ENCODE measurements at places on chromosomes 6 and 20.

DNA sequence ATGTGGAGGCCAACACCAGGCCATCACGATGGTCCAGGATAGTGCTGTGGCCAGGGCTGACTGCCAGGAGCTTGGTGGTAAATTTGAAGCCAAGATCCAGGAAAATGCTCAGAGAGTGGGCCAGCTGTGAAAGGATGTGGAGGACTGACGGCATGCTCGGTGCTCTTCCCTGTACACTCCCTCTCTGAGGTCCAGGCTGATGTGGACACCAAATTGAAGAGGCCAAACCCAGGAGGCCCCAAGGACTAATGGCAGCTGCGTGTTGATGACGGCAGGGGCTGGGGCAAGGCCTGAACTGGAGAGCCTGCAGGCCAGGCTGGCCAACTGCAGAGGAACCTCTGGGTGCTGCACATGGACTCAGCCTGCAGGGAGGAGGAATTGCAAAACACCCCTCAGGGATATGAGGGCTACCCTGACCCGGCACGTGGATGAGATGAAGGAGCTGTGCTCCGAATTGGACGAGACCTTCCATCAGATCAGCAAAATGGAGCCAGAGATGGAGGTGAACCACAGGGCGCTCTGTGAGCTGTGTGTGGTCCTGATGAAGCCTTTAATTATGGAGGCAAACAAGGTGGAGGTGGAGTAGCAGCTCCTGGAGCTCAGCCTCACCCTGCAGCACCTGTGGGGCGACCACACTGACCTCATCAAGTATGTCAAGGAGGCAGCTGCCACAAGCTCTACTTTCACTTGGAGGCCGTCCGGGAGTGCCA is 6.9 kb upstream of the RAET1E start:
- DNase-seq: no peak

GRCh38 chr6:117783279-117783678 is 108.0 kb downstream of the NUS1 start:
- DNase-seq: no peak

GRCh38 chr6:148805777-148806176 is 58.9 kb downstream of the UST start:
- DNase-seq: no peak

- no peak for DNase-seq
Observed at GRCh38 chr6:64415926-64416325, 780.3 kb downstream of the PHF3 start.

DNA sequence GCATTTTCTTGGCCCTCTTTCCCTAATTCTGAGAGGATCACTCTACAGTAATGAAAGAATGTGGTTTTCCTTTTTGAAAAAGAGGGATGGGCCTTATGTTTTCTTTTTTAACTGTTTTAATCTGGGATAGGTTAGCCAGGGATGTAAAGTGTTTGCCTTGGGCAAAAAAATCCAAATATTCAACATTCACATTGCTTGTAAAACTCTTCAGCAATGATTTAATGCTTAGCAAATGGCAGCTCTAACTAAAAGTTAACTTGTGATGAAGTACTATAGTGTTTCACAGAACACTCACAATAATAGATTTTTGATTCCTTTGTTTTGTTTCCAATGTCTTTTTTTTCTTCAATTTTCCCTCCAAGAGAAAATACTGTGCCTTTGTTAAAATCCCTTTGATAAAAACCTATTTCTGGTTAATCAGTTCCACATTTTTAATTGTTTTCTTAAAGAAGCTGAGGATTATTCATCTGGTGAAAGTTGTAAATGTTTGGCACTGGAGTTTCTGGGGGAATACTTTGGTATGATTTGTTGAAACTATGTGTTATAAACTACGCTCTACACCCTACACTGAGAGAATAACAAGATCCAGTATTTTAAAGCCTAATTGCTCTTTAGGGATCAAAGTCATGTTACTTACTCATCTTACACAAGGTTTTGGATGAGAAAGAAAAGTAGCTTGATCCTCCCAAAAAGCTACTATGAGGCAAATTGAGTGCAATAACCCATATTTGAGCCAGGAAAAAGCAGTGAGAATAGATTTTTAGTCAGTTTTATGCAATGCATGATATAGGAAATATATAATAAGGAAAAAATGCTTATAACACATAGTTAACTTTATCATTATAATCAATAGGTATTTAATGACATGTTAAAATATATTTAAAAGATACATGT is 335.8 kb downstream of the EPHA7 start:
- DNase-seq: no peak

- no peak for DNase-seq
Observed at GRCh38 chr6:159436581-159436980, 256.5 kb downstream of the SOD2 start.

DNA sequence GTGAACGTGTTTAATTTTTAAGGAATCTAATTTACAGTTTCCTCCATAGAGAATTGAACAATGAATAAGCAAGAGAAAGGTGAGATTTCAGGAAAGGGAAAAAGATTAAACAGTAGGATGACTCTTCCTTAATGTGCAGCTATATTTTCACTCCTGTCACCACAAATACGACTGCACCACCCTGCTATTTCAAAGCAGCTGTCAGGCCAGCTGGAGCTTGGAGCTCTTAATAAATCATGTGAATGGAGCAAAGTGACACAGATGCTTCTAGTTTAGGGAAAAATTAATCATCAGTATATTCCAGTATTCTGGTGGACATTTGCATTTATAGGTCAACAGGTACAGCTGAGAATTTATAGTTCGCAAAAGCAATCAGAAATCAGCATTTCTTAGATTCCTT is 56.5 kb upstream of the PKIB start:
- DNase-seq: no peak

DNA sequence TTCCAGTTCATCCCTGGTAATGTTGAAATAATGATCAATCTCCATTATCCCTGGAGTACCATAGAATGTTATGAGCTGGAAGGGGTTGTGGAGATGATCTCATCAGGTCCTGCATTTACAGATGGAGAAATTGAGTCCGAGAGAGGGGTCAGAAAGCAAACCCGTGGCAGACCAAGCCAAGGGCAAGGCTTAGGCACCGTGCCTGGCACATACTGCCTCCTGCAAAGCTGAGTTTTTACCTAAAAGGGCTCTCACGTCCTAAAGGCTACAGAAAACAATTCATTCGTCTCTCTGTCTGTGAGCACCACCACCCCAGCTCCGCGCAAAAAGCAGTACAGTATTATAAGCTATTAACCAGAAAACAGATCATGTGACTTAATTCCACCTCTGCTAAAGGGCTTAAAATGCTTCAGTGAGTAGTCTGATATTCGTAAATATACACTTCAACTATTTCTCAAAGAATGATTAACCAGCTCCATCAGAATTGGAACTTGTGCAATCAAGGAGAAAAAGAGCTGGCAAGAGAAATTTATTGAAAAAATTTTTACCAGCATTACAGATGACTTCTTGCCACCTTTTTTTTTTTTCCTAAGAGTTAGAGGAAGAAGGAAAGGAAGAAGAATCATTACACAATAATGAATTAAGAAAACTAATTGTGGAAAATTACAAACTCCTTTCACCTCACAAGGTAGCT is 3.4 kb upstream of the PARD6B start:
- DNase-seq: no peak

DNA sequence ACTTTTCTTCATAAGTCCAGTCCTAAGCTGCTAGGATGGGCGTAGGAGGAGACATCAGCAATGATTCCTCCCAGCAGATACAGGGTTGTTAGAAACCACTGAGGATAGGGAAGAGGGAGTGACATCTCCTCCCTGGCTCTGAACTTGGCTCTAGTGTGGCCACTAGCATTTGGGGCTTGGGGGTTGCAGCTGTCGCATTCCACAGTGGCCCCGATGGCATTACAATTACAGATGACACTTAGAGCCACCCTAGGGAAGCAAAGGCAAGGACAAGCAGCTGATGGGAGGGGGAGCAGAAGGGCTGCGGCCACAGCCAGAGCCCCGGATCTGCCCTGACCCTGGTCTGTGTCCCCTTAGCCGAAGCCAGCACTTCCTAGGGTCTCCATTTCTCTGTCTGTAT is 9.5 kb upstream of the CDKN1A start:
- DNase-seq: no peak

- no peak for DNase-seq
Observed at GRCh38 chr6:76942203-76942966, 520.9 kb downstream of the HTR1B start.

- peak; percentile 61 for DNase-seq
Observed at GRCh38 chr6:3732345-3733141, 19.0 kb downstream of the PXDC1 start.

- DNase-seq: no peak
Observed at GRCh38 chr20:50484271-50484976, 25.8 kb upstream of the PTPN1 start.

- no peak for DNase-seq
Observed at GRCh38 chr6:33748841-33749240, 2.1 kb upstream of the IP6K3 start.

DNA sequence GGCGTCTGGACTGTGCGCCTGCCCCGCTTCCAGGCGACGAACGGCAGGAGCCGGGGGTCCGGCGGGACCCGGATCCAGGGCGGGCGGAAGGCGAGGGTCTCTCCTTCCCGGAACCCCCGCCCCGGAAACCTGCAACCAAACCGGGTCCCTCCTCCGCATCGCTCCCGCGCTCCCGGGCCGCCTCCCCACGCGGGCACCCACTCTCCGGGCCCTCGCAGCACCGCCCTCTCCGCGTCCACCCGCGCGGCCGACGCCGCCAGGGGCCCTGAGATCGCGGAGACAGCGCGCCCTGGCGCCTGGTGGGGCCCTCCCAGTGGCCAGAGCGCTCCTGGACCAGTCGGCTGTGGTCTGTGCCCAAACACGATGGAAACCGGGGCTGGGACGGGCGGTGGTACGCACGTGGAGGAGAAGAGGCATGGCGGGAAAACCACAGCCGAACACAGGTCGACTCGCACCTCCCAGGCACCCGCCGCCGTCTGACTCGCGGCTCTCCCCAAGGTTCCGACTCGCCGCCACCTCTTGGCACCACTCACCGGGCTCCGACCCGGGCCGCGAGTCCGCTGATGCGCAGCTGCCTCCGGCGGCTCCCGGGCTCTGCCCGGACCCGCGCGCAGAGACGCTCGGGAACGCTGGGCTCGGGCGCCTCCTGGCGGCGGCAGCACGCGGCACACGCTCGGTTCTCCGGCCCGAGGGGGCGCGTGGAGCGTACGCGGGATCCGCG is 7.9 kb downstream of the NKX2-2 start:
- DNase-seq: peak; percentile 41

- no peak for DNase-seq
Observed at GRCh38 chr6:106398621-106399020, 38.1 kb downstream of the CRYBG1 start.

DNA sequence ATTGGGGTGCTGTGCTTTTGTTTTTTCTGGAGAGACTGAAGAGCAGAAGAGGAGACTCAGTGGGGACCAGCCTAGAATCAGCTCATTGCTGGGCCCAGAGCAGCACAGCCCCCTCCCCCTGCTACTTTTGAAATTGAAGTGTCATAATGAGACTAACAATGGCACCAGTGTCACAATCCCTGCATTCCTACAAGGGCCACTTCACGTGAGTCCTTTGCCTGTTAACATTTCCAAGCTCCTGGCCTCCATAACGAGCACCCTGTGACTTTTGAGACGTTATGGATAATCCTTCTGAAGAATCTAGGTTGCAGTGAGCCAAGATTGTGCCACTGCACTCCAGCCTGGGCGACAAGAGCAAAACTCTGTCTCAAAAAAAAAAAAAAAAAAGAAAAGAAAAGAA is 41.7 kb downstream of the CNBD2 start:
- no peak for DNase-seq

DNA sequence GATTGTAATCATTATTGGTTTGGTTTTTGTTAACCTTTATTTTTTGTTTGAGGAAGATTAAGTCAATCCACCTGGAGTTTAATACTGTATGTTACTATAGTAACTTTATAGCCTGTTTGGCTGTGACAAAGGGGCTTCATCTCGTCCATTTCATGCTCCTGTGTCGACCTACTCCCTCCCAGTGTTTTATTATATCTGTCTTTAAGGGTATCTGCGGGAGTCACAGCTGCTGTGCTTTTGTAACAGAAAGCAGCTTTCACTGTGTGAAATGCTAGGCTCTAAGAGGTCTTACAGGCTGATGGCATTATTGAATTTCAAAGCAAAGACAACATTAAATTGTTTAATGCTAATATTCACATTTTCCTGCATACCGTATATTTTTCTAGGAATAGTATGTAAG is 698.0 kb upstream of the POU3F2 start:
- DNase-seq: no peak

DNA sequence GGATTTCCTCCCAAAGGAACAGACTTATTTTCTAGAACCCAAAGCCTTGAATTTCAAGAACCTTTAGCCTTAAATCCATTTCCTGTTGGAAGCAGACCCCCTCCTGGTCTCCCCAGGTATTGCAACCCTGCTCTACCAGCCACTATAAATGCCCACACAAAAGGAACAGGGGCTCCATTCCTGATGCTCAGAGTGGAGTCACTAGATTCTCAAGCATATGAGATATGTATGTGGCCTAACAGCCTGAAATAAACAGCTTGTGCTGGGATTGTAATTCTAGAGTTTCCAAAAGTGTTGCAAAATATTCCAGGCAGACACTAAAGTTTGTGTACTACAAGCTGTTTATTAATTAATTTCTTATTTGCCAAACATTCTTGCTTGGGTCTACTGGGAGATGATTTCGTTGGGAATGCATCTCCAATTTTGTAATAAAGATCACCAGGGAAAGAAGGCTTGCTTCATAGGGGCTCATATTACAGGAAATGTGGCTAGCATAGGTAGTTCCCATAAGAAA is 44.8 kb downstream of the RIPOR3 start:
- DNase-seq: no peak

GRCh38 chr6:129812145-129812777 is 48.9 kb downstream of the TMEM244 start:
- DNase-seq: no peak

- no peak for DNase-seq
Observed at GRCh38 chr6:32371229-32371628, 474 bp downstream of the TSBP1 start.

GRCh38 chr6:26276841-26277648 is 88.0 kb upstream of the BTN3A2 start:
- no peak for DNase-seq

DNA sequence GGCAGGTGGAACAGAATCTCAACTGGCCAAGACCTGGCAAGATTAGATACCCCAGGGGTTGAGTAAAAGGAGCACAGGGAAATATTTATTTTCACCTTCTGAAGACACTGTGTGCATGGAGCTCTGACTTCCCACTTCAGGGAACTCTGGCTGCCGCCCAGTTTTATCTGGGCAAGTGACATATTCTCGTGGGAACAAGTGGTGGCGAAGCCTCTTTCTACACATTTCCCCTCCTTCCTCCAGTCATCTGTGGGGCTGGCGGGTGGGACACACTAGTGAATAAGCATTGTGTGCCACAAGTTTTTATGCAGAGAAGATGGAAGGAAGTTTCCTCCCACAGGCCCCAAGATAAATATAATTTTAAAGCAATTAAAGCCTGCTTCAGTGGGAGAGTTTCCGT is 23.6 kb downstream of the NSFL1C start:
- no peak for DNase-seq

GRCh38 chr6:148814082-148814790 is 67.4 kb downstream of the UST start:
- DNase-seq: no peak

DNA sequence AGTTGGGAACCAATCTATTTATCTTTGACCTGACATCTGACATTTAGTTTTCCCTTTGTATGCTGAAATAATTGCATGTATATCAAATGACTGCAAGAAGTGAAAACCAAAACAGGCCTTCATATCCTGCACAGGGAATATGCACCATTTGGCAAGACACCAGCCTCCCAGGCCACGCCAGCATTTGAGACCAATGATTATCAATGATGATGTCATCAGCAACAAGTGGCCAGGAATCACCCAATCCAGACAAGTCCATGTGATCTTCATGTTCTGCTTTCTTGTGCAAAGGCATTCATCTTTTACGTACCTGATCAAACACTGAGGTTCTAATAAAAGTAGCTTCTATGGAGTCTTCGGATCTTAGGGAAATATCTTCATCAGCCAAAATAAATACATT is 107.4 kb upstream of the TENT5A start:
- no peak for DNase-seq

Measured in CD4-positive, alpha-beta T cell treated with Interleukin-4 for 4 hours (primary cell).